Stimulated activated CD8-positive, alpha-beta memory T cell treated with anti-CD3 and anti-CD28 coated beads, Interleukin-12 subunit alpha, Interleukin-12 subunit beta, amount 100 ng/mL, for 1 hour (primary cell): ENCODE measurements at places on chromosomes 7 and 10.

DNA sequence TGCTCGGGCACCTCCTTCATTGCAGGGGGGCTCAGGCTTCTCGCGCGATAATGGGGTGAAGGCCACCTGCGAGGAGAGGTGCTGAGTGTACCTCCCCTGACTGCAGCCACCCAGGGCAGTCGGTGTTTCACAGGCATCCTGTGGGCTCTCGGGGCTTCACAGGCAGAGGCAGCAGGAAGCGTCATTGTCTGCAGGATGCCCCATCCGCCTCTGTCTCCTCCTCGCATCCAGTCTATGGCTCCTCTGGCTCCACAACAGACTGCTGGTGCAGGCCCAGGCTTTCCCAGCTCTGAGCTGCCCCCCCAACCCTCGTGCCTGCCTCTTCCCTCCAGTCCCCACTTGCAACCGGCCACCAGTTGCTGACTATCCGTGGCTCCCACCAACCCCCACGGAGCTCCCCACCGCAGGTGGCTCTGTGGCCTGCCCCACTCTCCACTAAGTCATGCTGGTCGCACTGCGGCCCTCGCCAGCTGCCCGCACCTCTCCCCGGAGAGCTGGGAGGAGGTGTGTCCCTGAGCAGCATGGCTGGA, 36.5 kb downstream of the CAMK2B start:
- DNase-seq: no peak

GRCh38 chr10:43162604-43163003, 24.4 kb downstream of the CSGALNACT2 start:
- no peak for DNase-seq

DNA sequence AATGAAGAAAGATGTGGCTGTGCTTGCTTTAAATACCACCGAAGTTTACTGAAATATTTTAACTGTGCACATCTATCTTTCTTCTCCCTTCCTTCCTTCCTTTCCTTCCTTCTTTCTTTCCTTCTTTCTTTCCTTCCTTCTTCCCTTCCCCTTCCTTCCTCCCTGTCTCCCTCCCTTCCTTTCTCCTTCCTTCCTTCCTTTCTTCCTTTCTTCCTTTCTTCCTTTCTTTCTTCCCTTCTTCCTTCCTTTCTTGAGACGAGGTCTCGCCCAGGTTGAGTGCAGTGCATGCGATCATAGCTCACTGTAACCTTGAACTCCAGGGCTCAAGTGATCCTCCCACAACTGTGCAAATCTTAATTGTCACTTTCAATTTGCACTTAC, 157.8 kb upstream of the FAM171A1 start:
- DNase-seq: no peak

GRCh38 chr7:21013765-21014539, 227.3 kb upstream of the SP8 start:
- DNase-seq: no peak

- DNase-seq: no peak
These were observed 132.0 kb downstream of the NEBL start for GRCh38 chr10:20765066-20765465.

DNA sequence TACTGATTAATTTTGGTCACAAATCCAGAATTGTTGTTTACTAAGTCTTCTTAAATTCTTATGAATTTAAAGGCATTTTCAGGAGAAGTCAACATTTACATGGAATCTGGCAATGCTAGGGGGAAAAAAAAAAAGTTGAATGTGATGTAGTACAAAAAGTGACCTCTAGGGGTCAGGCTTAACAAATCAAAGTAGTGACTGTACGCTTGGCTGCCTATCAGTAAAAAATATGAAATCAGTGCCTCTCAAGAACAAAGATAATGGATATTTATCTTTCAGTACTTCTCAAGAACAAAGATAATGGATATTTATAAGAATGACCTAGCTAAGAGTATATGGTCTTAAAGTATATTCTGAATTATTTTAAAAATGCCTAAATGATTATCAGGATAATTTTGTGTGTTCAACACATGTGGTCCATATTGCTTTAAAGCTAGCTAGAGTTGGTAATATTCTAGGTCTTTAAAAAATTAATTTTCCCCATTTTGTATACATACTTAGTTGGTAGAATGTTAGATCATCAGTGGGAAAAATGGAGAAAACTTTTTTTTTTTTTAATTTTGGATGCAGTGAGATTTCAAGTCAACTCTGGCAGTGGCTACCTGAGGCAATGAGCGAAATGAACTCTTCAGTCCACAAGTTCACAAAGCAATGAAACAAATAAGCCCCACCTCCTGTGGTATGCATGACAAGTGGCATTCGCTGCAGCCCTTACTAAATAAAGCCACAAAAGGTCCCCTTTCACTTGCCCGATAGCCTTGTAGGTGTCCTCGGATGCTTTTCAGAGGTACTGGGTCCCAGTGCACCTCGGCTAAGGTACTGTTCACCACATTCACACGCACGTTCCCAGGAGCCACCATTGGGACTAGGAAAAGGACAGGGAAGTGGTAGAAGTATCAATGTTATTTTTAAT, 51.2 kb upstream of the LAMB4 start:
- DNase-seq: no peak

- no peak for DNase-seq
These were observed 534.6 kb upstream of the POM121L12 start for GRCh38 chr7:52500841-52501240.

- DNase-seq: no peak
These were observed 149.3 kb downstream of the SH3PXD2A start for GRCh38 chr10:103706047-103706446.

GRCh38 chr7:30206942-30207341, 72.2 kb downstream of the MTURN start:
- no peak for DNase-seq

DNA sequence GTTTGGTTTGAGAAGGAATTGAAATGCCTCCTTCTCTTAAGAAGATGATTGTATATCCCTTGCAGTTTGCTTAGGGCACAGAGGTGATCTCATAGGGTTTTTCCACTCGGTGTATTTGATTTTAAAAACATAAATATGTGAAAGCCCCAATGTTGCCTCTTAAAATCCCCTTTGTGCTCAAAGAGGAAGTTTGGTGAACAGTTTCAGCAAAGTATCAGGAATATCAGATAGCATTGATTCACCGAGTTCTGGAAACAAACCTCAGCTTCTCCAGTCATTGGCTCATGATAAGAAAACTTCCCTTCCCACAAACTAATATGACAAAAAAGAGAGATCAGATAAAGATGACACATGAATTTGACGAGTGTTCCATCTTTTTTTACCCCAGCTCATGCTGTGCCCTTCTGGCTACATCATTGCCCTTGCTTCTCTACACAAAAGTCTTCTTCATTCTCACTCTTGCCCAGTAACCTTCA, 20.1 kb upstream of the SMNDC1 start:
- DNase-seq: no peak

DNA sequence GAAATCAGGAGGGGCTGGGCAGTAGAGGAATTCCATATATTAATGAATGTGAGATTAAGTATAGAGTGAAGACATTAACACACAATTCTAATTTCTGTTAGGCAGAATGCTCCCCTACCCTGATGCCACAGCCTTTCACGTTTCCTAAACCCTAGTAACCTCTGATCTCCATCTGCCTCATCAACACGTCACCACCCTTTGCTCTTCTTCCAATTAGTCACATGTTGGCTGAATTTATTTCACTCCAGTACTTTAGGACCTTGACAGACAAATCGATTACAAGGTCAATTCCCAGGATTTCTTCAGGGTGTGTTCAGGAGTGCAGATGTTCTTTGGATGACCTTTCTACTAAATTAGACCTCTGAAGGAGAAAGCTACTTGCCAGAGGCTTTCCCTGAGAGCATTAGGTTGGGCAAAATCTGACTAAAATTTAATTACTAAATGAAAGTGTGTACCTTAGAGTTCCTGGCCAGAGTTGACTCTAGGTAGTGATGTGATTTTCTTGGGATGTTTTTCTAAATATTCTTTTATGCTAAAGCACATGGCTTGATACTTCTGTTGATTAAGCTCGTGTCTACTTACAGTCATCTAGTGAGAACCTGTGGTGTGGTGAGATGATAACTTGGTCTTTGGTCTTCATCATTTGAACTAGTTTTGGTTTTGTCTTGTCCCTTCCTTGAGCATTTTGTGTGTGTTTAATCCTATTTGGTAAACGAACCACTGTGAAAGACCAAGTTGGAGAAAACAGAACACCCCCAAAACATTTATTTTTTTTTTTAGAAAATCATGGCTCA, 12.7 kb downstream of the AGR2 start:
- no peak for DNase-seq

DNA sequence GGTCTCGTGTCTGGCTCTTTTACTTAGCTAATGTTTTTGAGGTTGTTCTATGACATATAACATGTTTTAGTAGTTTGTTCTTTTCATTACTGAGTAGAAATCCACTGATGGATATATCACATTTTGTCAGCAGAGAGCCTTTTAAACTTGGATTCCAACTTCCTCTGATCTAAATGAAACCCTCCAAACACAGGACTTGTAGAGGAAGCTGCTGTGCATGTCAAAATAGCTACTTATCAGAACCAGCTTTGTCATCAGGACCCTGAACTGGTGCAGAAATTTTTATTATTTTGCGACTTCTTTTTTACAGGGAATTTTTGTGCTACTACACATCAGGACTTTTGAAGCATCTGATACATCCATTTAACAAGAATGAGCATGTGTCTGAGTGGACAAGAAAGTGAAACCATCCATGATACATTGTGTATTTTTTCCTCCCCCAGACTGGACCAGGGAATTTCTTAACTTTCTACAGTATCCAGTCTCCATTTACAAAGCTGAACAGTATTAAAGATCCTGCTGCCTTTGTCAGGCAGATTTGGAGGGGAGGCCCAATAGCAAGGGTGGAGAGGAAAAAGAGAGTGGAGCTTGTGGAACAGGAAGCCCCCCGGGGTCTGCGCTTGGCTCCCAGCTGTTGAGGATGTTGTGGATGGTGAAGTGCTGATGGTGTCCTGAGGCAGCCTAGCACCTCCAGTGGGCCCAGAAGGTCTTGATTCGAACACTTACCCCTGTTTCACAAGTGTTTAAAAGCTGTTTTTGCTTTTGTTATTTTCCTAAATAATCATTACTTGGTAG, 29.3 kb upstream of the MTPAP start:
- no peak for DNase-seq

DNA sequence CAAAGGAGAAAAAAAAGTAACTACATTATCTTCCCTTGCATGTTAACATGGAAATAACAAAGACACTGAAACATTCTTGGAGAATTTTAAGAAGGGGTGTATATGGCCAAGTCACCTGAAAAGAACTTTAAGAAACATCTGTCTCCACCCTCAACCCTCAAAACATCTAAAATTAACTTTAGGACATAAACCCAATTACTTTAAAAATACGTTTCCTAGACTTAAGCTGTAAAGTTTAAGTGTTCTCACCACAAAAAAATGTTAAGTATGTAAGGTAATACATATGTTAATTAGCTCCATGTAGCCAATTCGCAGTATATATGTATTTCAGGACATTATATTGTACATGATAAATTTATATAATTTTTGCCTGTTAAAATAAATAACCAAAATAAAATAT, 71.1 kb upstream of the GLCCI1 start:
- DNase-seq: no peak

- DNase-seq: no peak
These were observed 89.5 kb downstream of the LSM5 start for GRCh38 chr7:32400676-32401075.

- no peak for DNase-seq
These were observed 30.6 kb downstream of the HYCC1 start for GRCh38 chr7:22983257-22983855.

DNA sequence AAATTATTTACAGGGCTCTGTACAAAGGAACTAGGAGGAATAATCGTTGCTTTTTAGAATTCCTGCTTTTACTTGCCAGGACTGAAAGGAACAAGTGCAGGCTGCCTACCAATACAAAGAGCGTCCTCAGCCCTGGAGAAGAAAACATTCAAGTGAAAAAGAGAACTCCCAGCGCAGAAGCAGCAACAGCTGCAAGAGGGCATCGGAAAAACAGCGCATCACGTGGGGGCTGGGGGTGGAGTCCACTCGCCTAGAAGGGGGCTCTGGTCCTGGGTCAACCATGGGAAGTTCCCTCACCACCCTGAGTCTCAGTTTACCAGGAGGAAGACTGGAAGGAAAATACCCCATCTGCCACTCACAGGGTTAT, 385 bp upstream of the C10orf90 start:
- DNase-seq: no peak

GRCh38 chr10:37855636-37856035, 1.8 kb downstream of the ZNF248 start:
- no peak for DNase-seq

- no peak for DNase-seq
These were observed 17.2 kb upstream of the SLC29A4 start for GRCh38 chr7:5265320-5266190.

DNA sequence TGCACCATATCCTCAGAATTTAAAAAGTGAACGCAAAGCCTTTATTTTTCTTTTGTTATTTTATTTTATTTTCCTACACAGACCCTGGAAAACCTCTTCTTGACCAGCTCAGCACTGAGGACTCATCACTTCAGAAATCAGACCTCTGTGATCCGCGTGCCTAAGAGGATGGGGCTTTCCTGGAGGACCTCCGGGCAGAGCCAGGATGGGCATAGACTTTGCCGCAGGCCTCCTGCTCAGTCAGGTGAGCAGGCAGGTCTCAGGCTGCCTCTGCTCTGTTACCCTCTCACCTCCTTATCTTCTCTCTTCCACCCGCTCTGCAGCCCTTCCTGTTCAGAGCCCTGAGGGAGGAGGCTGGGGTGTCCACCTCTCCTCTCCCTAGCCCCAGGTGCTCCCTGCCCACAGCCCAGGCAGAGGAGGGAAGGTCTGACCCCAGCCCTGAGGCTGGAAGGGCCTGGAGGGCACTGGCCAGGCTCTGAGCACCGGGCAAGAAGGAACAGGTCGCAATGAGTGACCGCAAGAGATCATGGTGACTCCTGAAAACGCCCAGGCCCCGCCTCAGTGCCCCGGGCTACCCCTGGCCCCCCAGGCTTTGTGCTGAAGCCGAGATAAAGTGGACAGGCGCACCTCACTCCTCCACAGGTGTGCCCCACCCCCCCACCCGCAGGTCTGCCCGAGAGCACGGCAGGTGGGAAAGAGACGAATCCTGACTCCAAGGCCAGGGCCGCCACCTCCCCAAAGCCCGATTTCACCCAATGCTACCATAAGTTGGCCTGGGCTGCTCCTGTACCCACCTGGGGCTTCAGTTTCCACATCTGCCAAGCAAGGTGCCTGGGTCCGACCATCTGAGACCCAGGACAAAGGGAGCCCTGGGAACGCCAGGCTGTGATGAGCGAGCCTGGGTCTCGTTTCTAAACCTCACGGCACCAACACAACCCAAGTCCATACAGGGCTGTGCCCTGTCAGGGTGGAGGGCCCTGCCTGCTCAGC, 2.8 kb downstream of the CALML5 start:
- no peak for DNase-seq

- no peak for DNase-seq
These were observed 25.5 kb downstream of the DDC start for GRCh38 chr7:50539725-50540124.
